ENCODE measurements at places on chromosomes 1 and 21.

DNA sequence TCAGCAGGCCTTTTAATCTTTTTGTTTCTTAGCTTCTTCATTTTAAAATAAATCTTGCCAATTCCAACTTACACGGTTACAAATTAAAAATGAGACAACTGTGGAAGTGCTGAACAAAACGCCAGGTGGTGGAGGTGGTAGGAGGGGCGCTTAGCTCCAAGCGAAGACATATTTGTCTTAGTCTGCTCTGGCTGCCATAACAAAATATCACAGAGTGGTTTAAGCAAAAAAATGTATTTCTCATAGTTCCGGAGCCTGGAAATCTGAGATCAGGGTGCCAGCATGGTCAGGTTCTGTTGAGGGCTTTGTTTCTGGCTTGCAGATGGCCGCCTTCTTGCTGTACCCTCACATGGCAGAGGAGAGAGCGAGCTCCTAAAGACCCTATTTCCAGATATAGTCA lies 14.9 kb downstream of the IER5 start:
- DNase-seq = no peak

GRCh38 chr1:70807088-70807664 lies 240.4 kb downstream of the PTGER3 start:
- DNase-seq = no peak

DNA sequence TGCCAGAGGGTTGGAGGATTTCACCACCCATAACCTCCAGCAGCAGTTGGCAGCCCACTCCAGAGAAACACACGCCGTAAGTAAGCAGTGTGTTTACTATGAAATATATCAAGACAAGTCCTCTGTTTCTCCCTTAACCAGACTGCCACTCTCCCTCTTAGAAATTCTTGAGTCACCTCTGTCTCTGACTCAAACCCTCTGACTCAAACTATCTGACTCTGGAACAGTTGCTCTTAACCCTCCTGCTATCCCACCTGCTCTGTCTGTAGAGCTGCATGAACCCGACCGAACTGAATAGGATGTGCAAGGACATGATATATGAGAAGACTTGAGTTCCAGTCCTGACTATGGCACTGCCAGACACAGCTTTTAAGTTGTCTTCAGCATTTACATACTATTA lies 14.1 kb downstream of the INPP5B start:
- DNase-seq = no peak

DNA sequence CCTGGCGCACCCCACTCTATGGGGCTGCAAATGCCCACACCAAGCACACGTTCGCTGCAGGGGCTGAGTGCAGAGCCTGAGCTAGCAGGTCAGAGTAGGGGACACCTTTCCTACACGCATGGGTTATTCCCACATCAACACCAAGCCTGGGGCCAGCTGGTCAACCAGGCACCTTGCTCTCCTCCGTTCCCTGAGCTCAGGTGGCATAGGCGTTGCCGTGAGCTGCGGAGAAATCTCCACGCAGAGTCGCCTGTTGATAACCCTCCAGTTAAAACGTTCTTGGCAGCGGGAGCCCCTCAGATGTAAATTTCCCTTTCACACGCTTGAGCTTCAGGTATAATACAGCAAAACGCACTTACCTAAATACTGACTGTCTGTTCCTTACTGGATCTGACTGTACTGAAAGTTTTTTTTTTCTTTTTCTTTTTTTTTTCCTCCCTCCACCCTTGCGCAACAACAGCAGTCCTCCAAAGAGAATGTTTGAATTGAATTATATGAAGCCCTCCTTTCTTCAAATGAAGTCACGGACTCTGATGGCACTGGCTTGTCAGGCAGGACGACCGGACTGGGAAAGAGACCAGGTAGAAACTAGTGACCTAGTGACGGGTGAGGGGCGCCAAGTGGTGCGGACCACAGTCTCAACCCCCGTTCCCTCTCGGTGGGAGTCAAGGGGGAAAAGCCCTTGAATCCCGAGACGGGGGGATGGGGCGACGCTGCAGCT lies 2.1 kb downstream of the BRINP3 start:
- peak; percentile 42 for DNase-seq

- DNase-seq = no peak
Measured at GRCh38 chr1:55204997-55205396, 10.2 kb downstream of the USP24 start.

GRCh38 chr1:206766251-206766856 lies 4.2 kb upstream of the IL19 start:
- peak; percentile 55 for DNase-seq

GRCh38 chr1:95197616-95198252 lies 36.3 kb upstream of the RWDD3 start:
- peak; percentile 29 for DNase-seq

GRCh38 chr1:16167331-16168143 lies 11.7 kb upstream of the EPHA2 start:
- no peak for DNase-seq

- DNase-seq = no peak
Measured at GRCh38 chr21:41491412-41491811, 16.5 kb downstream of the TMPRSS2 start.

DNA sequence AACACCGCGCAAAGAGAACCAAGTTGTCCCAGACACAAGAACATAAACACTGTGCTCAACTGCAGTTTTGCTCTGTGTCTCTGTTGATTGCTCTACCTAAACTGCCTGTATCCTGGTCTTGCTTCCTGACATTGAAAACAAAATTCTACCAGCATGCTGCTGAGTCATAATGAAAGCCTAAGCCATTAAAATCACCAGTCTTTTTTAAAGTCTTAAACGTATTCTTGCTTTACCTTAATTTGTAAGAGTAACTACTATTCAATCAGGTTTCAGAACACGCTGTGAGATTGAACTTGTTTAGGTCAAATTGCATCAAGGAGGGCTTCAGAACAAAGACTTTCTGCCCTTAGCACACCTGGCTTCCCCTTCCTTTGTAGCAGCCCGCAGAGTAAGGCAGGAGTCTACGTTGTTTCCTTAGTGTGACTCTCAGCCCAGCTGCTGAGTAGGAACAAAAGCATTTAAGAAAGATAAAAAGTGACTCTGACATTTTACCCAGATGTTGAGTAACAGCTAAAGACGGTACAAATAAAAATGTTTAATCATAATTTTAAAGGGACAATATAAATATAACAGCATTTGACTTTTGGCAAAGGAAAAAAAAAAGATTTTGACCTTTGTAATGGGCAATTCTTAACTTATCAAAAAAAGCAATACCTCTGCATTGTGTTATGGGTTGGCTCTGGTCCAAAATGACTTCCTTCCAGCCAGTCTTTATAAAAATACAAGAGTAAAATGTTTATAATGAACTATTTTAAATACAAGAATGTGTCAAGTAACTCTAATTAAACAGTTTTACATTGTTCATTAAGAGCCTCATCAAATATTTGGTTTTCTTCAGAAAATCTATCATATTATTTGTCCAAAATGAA lies 186.9 kb upstream of the ADGRL4 start:
- no peak for DNase-seq

DNA sequence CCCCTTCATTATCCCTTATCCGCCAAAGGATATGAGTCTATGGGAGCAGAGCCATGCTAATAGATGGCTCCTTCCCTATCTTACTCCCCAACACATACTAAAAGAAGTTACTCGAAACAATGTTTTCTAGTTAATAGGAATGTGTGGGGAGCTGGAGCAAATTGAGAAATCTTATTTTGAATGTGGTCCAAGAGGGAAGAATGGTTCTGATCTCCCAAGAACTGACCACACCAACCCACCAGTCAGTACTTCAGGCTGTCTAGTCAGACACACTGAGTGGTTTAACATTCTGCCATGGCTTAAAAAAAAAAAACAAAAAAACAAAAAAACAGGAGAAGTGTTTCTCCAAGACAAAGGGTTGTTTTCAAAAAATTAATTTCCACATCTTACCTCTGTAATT lies 31.5 kb upstream of the DNASE2B start:
- DNase-seq = no peak

- no peak for DNase-seq
Measured at GRCh38 chr1:156467385-156467784, 33.2 kb downstream of the MEF2D start.

- DNase-seq = no peak
Measured at GRCh38 chr1:218494449-218494852, 149.3 kb downstream of the TGFB2 start.

- no peak for DNase-seq
Measured at GRCh38 chr1:204249736-204250427, 36.1 kb upstream of the GOLT1A start.

GRCh38 chr1:14866911-14867612 lies 268.6 kb downstream of the KAZN start:
- no peak for DNase-seq

DNA sequence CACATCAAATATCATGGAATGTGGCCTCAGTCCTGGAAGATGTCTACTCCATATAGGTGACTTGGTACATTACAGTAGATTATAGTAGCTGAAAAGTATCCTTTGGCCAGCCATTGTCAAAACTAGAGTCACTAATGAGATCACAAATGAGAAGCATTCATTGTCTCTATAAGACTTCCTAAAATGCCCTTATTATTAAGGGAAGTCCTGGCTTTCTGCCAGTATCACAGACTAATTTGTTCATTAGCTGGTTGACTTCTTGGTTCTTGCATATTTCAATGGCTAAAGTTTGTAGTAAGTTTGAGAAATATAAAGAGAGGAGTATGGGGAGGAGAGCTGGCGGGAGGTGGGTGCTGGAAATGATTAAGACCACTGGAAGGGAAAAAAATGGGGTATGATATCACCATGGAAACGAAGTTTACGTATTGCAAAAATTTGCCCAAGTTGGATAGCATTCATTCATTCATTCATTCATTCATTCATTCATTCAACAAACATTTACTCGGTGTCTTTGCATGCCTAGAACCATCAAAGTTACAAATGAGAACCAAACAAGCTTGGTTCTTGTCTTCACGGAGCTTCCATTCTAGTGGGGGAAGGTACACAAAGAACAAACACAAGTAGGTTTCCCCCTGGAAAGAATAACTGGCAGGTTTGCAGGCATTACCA lies 11.7 kb upstream of the B3GALNT2 start:
- DNase-seq = no peak

DNA sequence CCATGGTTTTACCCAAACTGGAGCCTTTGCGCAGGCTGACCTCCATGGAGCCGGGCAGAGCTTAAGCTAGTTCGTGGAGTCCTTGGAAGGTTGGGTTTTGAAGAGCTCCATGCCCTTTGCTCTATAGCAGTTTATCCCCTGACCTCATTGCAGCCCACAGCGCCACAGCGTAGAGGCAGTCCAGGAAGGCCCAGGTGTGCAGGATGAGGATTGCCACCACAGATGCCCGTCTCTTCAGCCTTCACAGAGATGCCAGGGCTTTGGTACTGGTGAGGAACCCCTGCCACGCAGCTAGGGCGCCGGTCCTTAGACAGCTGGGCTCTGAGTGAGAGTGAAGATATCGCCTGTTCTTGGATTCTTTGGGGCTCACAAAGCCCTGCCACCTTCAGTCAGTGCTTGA lies 138.6 kb downstream of the PEX14 start:
- DNase-seq = no peak

DNA sequence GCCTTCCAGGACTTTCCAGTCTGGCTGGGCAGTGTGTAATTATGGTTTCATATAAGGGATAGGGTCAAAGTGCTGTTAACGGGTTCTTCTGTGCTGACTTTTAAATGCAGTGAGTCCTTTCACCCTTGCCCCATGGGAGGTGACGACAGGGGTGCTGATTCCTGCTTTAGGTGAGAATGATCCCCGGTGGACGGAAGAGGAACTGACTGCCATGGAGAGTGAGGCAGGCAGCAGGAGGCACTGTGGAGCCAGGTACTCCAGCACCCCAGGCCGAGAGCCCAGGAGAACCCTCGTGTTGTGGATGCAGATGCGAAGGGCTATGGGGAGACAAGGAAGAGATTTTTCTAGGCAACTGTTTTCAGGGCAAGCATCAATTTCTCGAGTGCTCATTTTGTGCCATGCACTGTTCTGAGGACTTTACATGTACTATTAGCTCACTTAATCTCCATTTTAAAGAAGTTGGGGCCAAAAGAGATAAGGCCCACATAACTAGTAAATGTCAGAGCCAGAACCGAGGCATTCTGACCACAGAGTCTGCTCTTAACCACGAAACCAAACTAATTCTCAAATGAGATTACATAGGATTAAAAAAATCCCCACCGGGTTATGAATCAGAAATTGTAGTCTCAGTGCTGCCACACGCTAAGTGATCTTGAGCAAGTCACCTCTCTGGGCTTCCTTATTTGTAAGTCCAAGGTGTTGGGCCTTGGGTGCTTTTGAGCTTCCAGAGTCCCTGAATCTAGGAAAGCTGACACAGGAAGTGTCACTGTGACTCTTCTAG lies 28.2 kb downstream of the STPG1 start:
- no peak for DNase-seq

DNA sequence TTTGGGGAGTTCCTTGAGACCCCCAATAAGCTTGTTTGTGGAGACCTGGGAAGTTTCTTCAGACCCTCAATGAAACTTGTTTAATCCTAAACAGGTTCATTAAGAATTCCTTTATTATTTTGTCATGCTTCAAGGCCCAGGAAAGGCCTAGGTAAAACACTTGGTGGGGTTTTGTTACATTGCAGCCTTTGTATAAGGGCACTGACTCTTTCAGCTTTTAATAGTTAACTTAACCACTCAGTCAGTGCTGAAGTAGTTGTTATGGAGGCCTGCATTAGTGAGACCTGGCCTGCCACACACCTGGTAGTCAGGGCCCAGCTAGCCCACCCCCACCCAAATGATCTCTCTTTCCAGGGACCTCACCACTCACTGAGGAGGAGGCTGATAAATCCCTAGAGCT lies 103.7 kb downstream of the FCRL5 start:
- DNase-seq = no peak
